ENCODE measurements at places on chromosomes 13 and 19. TPM values are rescaled to one million over a fixed set of nuclear protein-coding genes. Genes with fewer than 3 reads are reported as not detected.

Gene GIPR
- total RNA-seq, result 0.41 TPM

DNA sequence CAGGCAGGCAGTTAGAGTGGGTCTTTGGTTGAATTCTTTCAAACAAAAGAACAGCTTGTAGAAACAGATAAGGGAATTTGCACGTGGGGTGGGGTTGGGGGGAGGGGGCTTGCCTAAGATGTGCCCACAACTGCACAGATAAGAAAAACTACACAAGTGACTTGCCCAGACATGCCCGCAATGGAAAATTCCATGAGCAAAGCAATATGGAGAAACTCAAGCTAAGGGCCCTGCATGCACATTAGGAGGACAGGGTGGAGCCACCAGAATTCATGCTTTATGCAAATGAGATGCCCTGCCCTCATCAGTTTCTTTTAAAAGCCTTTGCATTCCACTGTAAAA lies 755.6 kb upstream of the MIR17HG start:
- no peak for DNase-seq

DNA sequence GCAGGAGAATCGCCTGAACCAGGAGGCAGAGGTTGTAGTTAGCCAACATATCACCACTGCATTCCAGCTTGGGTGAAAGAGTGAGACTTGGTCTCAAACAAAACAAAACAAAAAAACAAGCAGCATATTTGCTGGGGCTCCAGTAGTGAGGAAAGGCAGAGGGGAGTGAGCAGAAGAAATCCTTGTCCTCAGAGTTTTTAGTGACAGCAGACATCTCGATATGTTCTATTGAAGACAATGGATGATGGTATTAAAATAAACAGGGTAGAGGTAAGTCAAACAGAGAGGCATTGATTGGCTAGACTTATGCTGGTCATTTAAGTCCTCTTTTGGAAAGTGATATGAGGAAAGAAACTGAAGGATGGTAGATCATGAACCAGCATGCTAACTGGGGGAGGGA lies 19.0 kb downstream of the NLRP7 start:
- DNase-seq, result no peak

- no peak for DNase-seq
These were observed 3.4 kb upstream of the TMED1 start for GRCh38 chr19:10839114-10840050.

- no peak for DNase-seq
These were observed 19.6 kb upstream of the B3GNT3 start for GRCh38 chr19:17775245-17775927.

Gene OPA3
- total RNA-seq, result 1.6 TPM

DNA sequence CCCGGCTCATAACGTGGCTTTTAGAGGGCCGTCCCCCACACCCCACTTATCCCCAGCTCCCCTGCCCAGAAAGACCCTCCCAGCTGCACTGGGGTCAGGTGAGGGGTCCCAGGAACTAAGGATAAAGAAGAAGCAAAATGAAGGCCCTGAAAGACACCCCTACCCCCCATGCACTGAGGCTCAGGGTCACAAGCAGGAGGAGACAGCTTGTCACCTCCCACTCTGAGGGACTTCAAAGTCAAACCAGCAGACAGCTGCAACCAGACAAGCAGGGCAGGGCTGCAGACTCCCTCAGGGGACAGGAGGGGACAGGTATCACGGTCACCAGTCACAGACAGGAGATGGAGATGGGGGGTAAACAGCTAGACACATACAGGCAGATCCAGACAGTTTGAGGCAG lies 6.1 kb upstream of the NANOS3 start:
- no peak for DNase-seq

DNA sequence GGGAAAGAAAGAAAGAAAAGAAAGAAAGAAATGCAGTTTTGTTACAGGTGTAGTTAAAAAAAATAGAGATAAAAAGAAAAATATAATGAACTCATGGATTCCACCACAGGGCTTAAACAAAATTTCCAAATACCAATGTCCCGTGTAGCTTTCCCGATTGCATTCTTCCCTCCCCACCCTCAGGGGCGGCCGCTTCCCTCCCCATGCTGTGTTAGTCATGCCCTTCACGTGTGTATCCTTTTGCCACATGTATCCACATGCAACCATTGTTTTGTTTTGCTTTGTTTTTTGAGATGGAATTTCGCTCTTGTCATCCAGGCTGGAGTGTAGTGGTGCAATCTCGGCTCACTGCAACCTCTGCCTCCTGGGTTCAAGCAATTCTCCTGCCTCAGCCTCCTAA lies 3.6 kb upstream of the KMT5C start:
- no peak for DNase-seq

DNA sequence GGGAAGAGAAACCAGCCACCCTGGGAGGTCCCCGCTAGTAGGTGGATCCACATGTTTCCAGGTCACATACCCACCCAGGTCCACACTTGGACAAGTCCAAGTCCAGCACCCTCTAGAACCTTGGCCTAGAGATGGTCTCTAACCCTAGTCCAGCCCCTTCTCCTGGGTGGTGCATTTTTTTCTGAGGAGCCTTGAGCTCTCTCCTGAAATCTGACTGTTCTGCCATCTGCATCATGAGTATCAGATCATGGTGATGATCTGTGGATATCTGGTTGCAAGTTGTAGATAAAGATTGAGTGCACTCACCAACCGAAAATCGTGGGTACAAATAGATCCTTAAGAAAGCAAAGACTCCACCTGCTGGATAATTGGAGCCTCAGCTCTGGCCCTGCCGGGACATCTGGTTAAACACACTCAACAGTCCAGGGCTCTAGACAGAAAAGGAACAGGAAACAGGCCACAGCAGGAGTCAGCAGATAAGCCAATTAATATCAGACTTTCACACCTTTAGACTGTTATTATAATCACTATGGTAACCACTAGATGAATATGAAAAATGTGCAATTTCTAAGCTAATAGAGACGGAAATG lies 41.1 kb downstream of the GPR12 start:
- DNase-seq, result no peak

GRCh38 chr13:74145249-74145975 lies 11.2 kb upstream of the KLF12 start:
- DNase-seq, result no peak

GRCh38 chr19:54653181-54653809 lies 9.5 kb upstream of the LILRB4 start:
- DNase-seq, result no peak
